Naive B cell (primary cell): ENCODE measurements at places on chromosomes 1 and 21.

DNA sequence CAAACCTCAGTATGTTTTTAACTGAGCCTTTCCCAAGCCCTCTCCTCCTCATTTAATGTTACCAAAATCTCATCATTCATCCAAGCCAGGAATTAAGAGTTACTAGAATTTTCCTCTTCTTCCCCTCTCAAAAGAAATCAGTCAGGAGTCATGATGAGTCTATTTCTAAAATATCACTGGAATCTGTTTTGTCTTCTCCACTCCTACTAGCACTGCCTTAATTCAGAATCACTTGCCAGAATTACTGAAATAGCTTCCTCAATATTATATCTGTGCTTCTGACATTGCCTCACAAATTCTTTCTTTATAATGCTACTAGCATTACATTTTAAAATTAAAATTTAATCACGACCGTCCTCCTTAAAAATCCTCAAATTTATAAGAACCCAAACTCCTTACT is 106.1 kb downstream of the PTGER3 start:
- no peak for DNase-seq
- no peak overlapping the region for H3K27ac ChIP-seq

GRCh38 chr1:200384818-200385390 is 24.9 kb downstream of the ZNF281 start:
- no peak for DNase-seq
- peaks cover 8% of the 10 kb centered on the region for H3K4me1 ChIP-seq
- H3K36me3 ChIP-seq, result no peaks in the 10 kb centered on the region
- H3K27me3 ChIP-seq, result no peaks in the 10 kb centered on the region

GRCh38 chr1:80779275-80779674 is 1021.5 kb upstream of the ADGRL2 start:
- H3K4me1 ChIP-seq, result no peaks in the 10 kb centered on the region
- no peaks in the 10 kb centered on the region for H3K27me3 ChIP-seq
- H3K27ac ChIP-seq, result no peak overlapping the region
- H3K4me3 ChIP-seq, result no peak overlapping the region
- DNase-seq, result no peak

DNA sequence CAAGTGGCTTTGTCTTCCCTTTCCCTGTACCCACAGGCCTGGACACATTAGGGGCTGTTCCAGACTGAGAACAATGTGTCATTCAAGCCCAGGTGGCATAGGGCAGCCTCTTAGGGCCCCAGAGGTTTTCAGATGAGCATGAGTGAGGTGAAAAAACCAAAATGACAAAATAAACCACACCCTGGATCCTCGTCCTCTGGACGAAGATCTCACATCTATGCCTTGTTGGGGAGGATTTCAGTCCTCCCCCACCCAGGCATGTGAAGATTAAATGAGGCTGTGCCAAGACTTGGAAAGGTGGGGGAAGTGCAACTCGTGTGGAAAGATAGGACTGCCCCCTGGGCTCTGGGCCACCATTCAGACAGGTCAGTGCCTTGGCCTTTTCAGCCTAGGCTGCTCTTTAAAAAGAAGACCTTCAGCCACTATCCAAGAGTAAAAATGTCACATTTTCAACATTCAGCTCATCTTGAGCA is 32.8 kb upstream of the IL19 start:
- no peak overlapping the region for H3K4me3 ChIP-seq
- DNase-seq, result no peak
- peaks cover 4% of the 10 kb centered on the region for H3K36me3 ChIP-seq
- H3K4me1 ChIP-seq, result peaks cover 40% of the 10 kb centered on the region

- H3K4me1 ChIP-seq, result peaks cover 2% of the 10 kb centered on the region
- H3K27me3 ChIP-seq, result no peaks in the 10 kb centered on the region
- H3K36me3 ChIP-seq, result no peaks in the 10 kb centered on the region
- no peak for DNase-seq
Observed at GRCh38 chr1:203704120-203704519, 60.9 kb upstream of the LAX1 start.

- no peak for DNase-seq
- peaks cover 6% of the 10 kb centered on the region for H3K4me1 ChIP-seq
- no peaks in the 10 kb centered on the region for H3K36me3 ChIP-seq
- no peak overlapping the region for H3K27ac ChIP-seq
- no peaks in the 10 kb centered on the region for H3K27me3 ChIP-seq
Observed at GRCh38 chr1:97832481-97832880, 88.4 kb downstream of the DPYD start.

DNA sequence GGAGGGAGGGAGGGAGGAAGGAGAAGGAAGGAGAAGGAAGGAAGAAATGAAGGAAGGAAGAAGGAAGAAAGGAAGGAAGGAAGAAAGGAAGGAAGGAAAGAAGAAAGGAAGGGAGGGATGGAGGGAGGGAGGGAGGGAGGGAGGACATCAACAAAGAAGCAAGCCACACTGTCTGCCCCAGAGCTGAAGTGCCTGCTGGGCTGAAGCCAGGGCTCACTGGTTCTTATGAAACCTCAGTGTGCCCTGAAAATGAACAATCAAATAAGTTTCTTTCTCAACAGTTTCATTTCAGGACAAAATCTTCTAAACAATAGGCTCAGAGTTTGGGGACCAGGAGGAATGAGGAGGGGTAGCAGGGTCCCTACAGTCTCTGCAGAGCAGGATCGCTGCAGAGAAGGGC is 21.1 kb downstream of the ARHGEF19 start:
- H3K27me3 ChIP-seq, result peaks cover 19% of the 10 kb centered on the region
- no peaks in the 10 kb centered on the region for H3K36me3 ChIP-seq
- H3K4me1 ChIP-seq, result no peaks in the 10 kb centered on the region
- no peak overlapping the region for H3K4me3 ChIP-seq

- peaks cover 29% of the 10 kb centered on the region for H3K36me3 ChIP-seq
- no peak overlapping the region for H3K27ac ChIP-seq
- no peak overlapping the region for H3K4me3 ChIP-seq
- no peaks in the 10 kb centered on the region for H3K27me3 ChIP-seq
Observed at GRCh38 chr1:19754482-19754881, 45.2 kb downstream of the TMCO4 start.
